Anterior cingulate cortex (tissue), 58 donors: ENCODE measurements at places on chromosomes 3 and 15.
A peak's percentile ranks its signal among the peaks of the same experiment; 100 is the strongest.

- no peak for DNase-seq
Measured at GRCh38 chr3:149114458-149114857, 15.0 kb upstream of the HPS3 start.

GRCh38 chr15:97652041-97652440 lies 308.5 kb upstream of the ARRDC4 start:
- DNase-seq, result no peak

DNA sequence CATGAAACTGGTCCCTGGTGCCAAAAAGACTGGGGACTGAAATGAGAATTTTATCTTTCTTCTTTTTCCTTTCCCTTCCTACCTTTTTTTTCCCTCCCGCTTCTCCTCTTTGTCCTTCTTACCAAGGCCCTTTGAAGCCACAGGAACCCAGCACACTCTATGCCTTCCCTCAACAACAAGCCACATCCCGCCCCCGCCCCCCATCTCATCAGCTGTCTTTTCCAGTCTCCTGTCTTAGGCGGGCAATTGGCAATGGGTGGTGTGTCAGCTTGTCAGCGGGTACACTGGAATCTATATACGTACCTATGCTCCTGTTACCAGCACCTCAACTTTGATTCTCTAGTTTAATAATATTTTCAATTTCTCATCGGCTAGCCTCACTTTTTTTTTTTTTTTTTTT lies 56.3 kb upstream of the CHD2 start:
- no peak for DNase-seq

DNA sequence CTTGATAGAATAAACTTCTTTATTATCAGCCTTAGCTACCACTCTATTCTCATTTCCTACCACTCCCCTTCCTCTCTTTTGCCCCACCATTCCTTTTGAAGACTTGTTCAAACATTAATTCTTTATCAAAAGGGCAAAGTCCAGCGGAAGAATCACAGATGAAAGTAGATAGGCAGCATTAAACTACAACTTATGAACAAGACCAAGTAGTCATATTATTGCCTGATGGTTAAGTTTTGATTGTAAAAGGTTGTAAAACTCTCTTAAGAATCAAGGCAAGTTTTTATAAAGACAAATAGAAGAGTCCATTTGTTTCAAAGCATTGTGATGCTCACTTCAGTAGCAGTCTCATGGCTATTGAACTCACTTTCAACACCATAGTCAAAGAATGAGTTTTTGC lies 22.4 kb upstream of the TGFBR2 start:
- no peak for DNase-seq

DNA sequence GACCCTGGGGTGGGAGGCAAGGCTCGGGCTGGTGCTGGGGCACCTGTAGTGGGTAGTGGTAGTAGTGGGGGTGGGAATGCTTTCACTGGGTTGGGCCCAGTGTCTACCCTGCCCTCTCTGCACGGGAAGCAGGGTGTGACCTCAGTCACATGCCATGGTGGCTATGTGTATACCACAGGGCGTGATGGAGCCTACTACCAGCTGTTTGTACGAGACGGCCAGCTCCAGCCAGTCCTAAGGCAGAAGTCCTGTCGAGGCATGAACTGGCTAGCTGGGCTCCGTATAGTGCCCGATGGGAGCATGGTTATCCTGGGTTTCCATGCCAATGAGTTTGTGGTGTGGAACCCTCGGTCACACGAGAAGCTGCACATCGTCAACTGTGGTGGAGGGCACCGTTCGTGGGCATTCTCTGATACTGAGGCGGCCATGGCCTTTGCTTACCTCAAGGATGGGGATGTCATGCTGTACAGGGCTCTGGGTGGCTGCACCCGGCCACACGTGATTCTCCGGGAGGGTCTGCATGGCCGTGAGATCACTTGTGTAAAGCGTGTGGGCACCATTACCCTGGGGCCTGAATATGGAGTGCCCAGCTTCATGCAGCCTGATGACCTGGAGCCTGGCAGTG lies 5.2 kb downstream of the DALRD3 start:
- no peak for DNase-seq

GRCh38 chr15:70195587-70196305 lies 98.0 kb upstream of the TLE3 start:
- peak; percentile 70 for DNase-seq

DNA sequence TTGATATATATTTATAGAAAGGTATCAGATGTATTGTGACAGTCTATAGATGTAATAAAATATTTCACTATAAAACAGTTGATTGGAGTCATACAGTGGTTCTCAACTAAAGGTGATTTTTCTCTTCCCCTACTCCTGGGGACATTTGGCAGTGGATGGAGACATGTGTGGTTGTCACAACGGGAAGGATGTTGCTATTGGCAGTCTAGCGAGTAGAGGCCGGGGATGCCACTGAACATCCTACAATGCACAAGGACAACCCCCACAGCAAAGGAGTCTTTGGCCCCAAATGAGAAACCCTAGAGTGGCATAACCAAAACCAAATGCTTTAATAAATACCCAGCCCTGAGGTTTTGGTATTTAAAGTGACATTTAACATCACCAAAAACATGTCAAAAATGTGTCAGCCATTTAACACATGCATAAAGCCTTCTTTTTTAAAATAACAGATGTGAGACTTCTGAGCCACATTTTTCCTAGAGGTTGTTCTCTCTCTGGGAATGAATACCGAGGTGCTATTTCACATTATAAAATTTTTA lies 367.5 kb downstream of the PTPRG start:
- no peak for DNase-seq

- DNase-seq, result no peak
Measured at GRCh38 chr3:12316729-12317351, 28.0 kb downstream of the PPARG start.

DNA sequence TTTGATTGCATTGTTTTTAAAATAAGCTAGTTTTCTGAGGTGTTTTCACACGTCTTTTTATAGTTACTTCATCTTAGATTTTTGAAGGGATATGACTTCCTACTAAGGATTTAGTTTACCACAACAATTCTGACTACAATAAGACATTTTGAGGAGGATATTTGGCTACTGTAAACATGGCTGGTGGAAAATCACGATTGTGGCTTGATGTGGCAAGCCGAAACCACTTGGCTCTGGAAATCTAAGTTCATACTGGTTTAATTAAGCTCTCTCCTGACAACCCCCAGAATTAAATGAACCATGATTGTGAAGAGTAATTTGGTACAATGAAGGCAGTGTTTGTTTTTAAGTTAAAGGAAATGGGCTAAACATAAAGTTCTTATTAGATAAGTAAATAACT lies 30.8 kb downstream of the ST3GAL6 start:
- DNase-seq, result no peak

GRCh38 chr15:87470923-87471322 lies 785.6 kb downstream of the NTRK3 start:
- no peak for DNase-seq

GRCh38 chr15:51328926-51329325 lies 9.5 kb downstream of the CYP19A1 start:
- no peak for DNase-seq

DNA sequence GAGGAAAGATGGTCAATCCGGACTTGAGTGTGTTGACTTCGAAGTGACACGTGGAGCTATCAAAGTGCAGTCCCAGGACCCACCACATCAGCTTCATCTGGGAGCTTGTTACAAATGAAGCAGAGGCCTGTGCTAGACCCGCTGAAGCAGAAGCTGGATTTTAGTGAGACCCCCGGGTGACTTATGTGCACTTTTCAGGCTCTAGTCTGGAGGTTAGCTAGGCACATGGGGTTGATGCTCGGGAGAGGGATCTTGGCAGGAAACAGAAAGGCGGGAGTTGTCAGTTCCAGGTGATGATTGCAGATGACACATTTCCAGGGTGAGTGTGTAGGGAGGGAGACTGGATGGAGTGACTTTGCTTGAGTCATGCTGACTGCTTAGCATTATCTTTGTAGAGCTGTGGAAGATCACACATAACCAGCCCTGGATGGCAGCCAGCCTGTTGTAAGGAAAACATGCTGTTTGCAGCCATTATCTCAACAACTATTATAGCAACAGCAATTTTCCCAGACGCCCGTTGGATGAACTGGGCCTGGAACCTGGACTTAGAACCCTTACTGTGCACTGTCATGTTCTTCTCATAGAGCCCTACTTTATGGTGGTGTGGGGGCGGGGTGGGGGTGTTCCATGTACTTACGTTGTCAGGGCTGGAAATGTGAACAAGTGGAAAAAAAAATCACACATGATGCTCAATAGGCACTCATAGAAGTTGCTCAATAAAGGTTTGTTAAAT lies 122.4 kb downstream of the THSD4 start:
- peak; percentile 50 for DNase-seq

- no peak for DNase-seq
Measured at GRCh38 chr15:86121568-86122225, 42.0 kb downstream of the AGBL1 start.

- no peak for DNase-seq
Measured at GRCh38 chr15:49062900-49063299, 16.7 kb upstream of the SECISBP2L start.

GRCh38 chr3:120566243-120566975 lies 29.7 kb upstream of the NDUFB4 start:
- no peak for DNase-seq

GRCh38 chr3:8456412-8456811 lies 45.2 kb upstream of the LMCD1 start:
- no peak for DNase-seq

- no peak for DNase-seq
Measured at GRCh38 chr3:168312984-168313383, 217.3 kb upstream of the GOLIM4 start.

GRCh38 chr3:134373271-134374104 lies 759 bp downstream of the AMOTL2 start:
- DNase-seq, result peak; percentile 85

GRCh38 chr3:47083786-47084185 lies 80.1 kb downstream of the SETD2 start:
- no peak for DNase-seq

- no peak for DNase-seq
Measured at GRCh38 chr15:34084086-34084485, 17.6 kb downstream of the EMC7 start.

DNA sequence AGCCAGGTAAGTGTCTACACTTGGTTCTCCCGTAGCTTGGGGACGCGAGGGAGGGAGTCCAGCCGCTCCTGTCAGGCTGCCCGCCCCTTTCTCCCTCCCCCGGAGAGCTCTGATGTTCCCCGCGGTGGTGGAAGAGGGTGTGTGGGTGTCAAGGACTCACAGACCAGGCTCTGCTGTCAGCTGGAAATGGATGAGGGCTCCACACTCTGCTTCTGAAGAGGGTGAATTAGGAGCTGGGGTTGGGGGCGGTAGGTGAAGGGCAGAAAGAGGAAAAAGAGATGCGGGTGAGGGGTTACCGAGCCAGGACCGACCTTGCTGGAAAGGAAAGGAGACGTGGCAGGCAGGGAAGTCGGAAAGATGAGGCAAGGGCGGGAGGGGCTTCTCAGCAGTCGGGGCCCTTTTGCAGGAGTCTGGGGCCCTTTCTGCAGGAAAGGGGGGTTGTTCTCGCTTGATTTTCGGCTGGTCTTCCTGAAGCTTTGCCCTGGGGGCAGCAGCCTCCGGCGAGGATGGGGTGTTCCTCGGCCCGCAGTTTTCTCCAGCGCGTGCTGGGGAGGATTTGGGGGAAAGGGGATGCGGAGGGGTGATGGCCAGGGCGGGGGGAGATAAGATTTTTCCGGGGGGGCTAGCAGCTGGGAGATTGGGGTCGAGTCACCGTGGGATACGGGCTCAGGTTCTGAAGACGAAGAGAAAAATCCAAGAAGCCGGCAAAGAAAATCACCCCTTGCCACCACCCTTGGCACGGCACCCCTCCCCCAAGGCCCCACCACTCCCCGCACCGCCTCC lies 602 bp upstream of the BAHD1 start:
- no peak for DNase-seq

DNA sequence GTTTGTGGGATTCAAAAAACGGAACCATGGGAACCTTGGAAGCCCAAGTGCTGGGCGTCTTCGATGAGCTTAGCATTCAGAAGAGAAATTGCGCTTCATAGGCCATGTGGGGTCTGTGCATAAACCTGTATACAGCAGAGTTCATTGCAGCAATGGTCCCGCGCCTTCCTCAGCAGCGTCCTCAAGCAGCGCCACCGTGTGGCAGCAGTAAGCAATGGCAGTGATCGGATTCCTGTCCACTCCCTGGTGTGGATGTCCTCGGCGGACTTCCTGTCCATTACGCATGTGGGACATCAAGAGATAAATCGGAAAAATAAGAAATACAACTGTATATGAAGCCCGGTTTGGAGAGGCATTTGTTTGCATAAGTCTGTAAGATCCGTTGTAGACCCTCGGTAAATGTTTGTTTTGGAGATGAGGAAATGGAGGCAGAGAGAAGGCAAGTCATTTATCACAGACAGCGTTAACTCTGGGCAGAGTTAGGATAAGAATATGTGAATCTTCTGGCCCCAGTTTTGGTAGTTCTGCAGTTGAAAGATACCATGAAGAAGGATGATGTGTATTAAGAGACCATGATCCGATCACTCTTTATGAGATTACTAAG lies 57.7 kb downstream of the CNTN4 start:
- DNase-seq, result no peak

- DNase-seq, result no peak
Measured at GRCh38 chr3:70620367-70620766, 307.9 kb upstream of the MDFIC2 start.

GRCh38 chr3:2992534-2992933 lies 117.6 kb downstream of the IL5RA start:
- no peak for DNase-seq

- DNase-seq, result peak; percentile 81
Measured at GRCh38 chr3:196179380-196180308, 31.6 kb downstream of the ZDHHC19 start.

DNA sequence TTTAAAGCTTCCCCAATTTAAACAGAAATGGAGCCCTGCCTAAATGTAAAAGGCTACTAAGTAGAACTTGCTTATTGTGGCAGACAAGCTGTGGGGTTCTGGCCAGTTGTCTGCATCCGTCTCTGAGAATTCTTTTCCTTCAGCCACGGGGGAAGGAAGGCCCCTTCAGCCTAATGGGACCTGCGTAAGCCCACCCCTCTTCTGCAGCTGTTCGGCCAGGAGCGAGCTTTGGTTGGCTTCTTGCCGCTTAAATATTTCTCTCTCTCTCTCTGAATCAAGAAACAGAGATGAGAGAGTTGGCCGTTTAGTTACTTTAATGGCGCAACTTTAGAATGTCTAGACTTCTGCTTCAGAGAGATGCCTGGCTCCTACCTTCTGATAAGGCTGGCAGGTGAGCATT lies 151.7 kb upstream of the PROK2 start:
- no peak for DNase-seq

DNA sequence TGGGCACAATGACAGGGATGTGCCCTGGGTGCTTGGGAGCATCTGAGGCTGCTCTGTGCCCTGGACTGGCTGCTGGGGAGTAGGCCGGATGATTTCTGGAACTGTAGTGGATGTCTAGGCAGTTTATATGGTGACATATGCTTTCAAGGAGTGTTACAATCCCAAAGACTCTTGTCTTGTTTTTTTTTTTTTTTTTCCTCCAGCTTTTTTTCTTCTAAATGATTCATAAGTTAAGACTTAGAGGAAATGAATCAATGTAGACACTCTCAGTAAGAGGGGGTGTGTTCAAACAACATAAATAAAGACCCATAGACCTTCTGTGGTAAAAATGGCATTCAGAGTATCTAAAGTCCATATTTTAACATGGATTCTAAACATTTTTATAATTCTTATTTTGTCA lies 706.1 kb upstream of the GOLIM4 start:
- DNase-seq, result no peak
